ENCODE measurements at places on chromosomes 12 and 14.

- DNase-seq: no peak
These were observed 6.6 kb upstream of the KRT4 start for GRCh38 chr12:52820521-52820920.

DNA sequence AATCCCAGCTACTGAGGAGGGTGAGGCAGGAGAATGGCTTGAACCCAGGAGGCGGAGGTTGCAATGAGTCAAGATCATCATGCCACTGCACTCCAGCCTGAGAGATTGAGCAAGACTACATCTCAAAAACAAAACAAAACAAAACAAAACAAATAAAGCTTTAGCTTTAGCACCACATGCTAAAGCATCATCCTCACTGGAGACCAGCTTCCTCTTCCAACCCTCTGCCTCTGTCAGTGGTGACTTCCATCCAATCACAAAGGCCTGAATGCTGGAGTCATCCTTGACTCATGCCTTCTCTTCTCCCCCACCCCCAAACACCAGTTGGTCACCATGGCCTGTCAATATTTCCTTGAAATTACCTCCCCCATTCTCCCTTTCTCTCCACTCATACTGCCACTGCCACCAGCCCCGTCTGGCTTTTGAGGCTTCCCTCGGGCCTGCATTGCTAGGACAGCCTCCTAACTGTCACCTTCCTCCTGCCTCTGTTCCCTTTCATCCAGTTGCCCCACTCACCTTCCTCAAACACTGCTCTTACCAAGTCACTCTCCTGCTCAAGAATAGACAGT lies 1.4 kb downstream of the ZNF385A start:
- DNase-seq: no peak

DNA sequence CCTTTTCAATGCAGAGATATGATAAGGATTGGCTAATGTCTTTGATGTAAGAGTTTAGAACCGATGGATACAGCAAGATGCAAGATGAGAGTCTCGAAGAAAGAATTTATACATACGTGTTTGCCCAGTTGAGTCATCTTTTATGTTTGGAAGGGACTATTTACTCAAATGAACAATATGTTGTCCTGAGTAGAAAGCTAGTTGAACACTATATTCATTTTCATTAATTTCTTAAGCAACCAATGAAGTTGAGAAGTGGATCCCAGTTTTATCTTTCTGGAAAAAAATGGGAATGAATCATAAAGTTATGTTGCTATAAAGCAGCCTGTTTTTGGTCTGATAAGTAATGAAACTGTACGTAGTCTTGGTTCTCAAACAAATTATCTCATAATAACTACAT lies 1431.7 kb upstream of the FLRT2 start:
- no peak for DNase-seq

GRCh38 chr12:64560396-64561301 lies 49.6 kb upstream of the RASSF3 start:
- no peak for DNase-seq

GRCh38 chr12:113086249-113087164 lies 30.0 kb downstream of the DTX1 start:
- DNase-seq: no peak

GRCh38 chr12:98329589-98329988 lies 185.8 kb upstream of the TMPO start:
- no peak for DNase-seq

GRCh38 chr12:107551434-107551833 lies 134.2 kb upstream of the PWP1 start:
- no peak for DNase-seq

DNA sequence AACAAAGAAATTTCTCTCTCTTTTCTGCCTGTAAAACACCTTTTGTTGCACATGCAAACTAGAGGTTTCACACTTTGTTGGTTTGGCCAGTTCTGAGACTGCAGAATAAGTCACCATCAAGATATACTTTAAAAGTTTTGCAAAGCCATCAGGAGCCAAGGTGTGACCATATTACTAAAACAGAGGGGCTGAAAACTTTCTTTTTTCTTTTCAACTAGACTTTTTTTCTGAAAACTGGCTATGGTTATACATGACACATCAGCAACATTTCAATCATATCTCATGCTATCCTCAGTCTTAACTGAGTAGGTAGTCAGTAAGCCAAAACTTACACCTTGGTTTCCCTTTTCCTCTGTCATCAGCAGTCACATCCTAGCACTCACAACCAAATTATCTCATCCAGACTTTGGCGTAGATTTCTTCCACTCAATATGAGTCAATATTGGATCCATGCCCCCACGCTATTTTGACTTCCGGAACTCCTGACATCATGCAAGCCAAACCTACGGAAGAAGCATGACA lies 4.1 kb upstream of the IFNG start:
- DNase-seq: no peak

- peak; percentile 12 for DNase-seq
These were observed 2.0 kb upstream of the ART4 start for GRCh38 chr12:14845350-14845750.

DNA sequence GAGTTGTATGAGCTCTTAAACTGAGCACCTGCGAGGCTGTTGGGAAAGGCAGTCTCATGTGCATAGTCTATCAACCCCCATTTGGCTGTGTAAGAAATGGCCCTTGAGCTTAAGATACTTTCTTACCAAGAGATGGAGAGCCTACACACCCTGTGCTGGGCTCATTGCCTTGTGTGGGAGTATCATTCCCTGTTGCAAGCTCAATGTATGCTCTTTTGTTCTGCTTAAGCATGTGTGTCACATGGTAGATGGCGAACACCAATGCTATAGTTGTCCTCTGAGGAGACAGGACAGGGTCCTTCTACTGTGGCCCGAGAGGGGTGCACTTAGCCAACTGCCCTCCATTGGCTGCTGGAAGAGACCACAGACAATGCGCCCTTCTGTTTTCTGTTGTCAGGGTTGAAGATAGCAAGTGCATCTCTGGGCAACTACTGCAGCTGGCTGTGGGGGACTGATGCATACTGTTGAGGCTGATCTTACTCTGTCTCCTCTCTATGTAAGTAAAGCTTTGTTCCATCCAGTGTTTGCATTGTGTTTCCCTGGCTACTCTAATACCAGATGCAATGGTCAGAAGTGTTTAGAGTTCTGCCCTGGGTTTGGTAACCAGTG lies 79.5 kb downstream of the PTPRB start:
- DNase-seq: no peak

GRCh38 chr12:78018171-78018910 lies 187.6 kb downstream of the NAV3 start:
- DNase-seq: no peak

- DNase-seq: no peak
These were observed 50.3 kb downstream of the AKAP6 start for GRCh38 chr14:32379447-32379846.

DNA sequence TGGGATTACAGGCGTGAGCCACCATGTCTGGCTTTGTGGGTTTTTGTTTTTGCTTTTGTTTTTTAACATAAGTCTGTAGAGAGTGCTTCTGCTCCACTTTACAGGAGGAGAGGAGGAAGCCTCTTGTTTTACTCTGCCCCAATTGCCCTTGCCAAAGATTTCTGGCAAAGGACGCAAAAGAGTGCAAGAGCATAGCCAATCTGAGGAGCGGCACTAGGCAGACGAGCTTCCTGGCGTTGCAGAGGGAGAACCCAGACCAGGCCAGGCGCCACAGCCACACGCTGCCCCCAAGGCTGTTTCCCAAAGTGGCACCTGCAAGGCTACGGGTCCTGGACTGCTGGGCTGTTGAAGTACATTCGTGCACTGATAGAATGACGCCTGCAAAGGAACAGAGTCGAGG lies 96.2 kb downstream of the BBS10 start:
- DNase-seq: no peak

DNA sequence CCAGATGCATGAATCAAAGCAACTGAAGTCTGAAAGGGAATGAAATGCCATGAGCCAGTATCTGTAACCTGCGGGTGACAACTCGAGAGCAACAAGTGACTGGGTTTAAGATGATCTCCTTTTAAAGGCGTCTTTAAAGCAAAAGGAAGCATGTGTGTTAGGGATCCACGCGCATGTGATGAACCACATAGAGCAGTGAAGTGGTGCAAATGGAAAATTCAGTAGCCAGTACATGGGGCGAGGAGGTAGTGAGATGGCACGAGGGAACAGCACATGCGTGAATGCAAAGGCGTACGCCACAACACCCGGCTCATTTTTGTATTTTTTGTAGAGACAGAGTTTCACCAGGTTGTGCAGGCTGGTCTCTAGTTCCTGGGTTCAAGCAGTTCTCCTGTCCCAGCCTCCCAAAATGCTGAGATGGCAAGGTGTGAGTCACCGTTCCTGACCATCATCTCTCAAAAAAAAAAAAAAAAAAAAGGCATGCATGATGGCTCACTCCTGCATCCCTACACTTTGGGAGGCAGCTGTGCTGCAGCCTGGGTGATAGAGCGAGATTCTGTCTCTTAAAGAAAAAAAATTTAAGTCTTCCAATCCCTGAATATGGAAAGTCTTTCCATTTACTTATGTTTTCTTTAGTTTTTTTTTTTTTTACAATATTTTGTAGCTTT lies 24.6 kb upstream of the BCL7A start:
- no peak for DNase-seq

GRCh38 chr12:115626210-115626609 lies 651.3 kb downstream of the MED13L start:
- no peak for DNase-seq

DNA sequence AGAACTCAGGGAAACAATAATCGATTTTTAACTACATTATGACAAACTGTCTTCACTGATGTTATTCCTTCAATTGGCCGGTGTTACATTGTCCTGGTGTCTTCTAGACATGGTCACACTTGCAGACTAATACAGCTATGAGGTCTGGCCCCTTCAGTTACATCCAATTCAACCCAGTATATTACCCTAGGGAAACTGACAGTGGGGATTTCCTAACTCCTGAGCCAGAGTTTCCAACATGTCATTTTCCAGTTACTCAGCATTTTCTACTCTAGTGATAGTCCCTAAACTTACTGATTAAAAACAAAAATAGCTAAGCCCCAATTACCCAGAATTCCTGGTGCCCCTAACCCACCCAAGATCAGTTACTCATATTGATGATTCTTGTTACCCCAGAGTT lies 21.1 kb downstream of the IFNG start:
- DNase-seq: no peak

DNA sequence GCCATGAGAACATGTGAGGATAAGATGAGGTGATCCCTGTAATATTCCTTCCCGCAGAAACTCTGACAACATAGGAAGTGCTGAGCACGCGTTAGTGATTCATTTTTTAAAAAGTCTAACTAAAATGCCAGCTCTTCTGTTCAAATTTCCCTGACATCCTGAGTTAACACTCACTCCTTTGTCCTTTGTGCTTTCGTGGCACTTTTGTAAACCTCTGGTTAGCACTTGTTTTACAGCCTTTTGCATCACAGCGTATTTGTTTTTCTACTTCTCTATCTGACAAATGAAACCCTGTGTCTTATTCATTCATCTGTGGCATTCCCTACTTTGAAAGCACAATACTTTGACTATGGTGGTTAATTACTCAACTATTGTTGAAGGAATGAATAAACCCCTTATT lies 313.6 kb downstream of the NUAK1 start:
- no peak for DNase-seq

DNA sequence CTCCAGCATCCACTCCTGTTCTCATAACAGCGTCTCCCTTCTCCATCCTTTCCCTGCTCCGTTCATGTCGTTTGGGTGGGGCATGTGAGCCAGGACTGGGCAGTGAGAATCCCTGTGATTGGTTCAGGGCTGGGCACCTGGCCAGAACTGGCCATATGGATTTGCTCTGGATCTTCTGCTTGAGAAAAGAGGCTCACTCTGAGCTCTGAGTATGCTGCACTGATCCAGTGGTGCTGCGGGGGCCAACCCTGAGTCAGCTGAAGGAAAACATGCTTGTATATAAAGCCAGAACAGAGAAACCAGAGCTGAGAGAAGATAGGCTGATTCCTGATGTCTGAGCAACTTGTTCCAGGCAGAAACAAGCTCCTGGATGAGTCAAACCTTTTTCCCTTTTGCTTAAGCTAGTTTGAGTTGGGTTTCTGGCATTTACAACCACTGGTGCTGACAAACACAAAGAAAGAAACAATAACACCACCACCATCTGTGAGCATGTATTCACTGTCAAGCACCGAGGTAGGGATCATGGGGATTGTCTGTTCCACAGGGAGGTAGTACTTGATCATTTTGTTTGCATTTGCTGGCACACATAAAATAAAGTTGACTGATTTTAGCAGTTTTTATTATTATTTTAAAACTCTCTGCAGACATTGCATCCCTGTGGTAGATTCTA lies 14.0 kb upstream of the HPD start:
- no peak for DNase-seq

- no peak for DNase-seq
These were observed 2.7 kb downstream of the ACTN1 start for GRCh38 chr14:68976160-68977067.

DNA sequence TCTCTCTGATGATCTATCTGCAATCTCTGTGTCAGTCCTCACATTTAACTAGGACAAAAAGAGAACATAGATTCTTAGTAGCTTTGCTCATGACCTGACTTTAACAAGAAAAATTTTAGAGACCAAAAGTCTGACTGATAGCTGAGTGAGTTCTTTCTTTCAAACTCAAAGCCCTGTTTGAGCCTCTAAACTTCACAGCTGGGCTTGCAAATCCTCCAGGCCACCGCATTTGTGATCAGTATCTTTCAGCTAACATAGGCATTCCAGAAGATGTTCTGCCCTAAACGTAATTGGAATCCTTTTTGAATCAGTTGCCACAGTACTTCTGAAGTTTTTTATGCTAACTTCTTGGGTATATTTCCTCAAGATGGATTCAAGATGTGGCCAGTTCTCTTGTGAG lies 459.0 kb downstream of the DPF3 start:
- DNase-seq: no peak

DNA sequence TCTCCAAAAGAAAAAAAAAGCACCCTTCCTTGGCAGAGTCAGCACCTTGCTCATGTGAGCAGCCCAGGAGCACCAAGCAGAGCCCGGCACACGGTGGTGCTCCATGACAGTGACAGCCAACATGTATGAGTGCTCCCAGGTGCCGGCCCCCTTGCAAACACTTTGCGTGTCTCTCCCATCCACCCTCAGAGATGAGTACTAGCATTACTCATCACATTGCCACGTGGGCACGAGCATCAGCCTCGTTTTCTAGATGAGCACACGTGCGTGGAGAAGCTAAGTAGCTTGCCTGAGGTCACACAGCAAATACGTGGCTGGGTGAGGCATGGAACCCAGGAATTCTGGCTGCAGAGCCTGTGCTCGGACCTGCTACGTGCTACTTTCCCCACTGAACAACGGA lies 177.9 kb upstream of the PRMT8 start:
- DNase-seq: no peak

DNA sequence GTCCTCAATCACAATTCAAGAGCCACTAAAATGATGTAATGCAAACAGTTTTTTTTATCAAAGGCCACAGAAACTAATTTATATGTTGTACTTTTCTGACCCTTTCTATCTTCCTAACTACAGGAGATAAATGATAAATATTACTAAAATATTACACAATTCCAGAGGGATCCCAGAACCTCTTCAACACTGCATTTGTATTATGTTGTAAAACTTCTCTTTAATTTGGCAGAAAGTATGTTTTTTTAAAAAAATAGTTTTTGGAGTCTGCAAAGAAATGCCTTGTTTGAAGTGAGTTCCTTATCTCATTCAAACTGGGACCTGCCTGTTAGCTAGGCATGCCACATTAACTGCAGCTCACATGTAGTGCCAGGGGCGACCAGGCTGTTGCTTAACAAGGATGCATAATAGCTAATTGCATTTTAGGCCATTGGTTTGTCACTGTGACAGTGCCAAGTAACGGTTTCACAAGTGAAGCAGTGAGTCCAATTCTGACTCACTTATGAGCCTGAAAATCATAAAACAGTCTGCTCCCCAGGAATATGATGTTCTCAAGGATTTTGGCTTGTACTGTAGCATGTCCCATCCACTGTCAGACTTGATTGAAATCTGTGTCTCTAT lies 266.9 kb downstream of the KTN1 start:
- DNase-seq: no peak

GRCh38 chr14:58717211-58717610 lies 79.4 kb downstream of the DACT1 start:
- DNase-seq: no peak

Measured in stimulated activated naive B cell treated with anti-CD40 and anti-IgM and Interleukin-4, amounts not matched to agents 10 μg/mL and 1 μg/mL and 100 μg/mL, for 72 hours (primary cell).